ENCODE measurements at places on chromosomes 7 and 10. TPM values are rescaled to one million over a fixed set of nuclear protein-coding genes. Genes with fewer than 3 reads are reported as not detected.

DNA sequence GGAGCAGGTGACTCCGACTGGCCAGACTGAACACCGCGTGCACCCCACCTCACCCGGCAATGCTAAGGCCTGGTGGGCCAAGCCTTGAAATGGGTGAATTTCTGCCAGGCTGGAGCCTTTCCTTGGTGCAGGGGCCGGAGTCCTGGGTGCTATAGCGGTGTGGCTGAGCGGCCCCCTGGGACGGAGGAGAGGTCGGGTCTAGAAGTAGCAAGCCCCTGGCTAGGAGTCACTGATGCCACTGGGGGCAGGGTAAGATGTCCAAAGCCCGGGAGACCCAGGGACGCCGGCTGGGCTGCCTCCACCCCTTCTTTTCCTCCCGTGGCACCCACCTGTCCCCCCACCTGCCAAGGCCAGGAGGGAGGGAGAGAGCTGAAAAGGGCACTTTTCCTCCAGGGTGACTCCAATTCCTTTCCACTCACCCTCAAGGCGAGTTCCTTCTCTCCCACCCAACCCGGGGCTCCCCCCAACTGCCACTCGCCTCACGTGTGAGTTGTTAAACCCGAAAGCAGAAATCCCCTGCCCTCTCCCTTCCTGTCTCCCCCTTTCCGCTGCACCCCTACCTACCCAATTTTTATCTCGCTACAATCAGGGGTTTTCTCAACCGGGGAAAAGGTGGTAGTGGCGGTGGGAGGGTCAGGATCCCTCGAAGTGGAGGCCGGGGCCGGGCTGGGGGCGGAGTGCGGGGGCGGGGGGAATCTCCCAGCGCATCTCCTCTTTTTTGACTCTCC, 6.0 kb upstream of the GATA3 start:
- DNase-seq: no peak

DNA sequence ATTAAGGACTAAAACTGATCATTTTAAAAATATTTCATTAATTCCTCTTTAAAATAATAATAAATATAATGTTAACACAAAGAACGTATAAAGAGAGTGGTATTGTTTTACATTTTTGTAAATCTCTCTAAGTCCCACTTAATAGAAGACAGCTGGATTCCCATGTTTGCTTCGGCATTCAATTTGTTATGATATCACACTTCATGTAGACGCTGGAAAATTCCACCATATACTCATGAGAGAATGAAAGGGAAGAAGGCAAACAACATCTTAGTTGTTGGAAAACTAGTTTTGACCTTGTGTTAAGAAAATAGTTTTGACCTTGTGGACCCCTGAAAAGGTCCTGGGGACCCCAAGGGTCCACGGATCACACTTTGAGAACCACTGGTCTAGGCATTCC, 85.3 kb upstream of the MGMT start:
- DNase-seq: no peak

- DNase-seq: no peak
These were observed 112.0 kb upstream of the C7orf33 start for GRCh38 chr7:148478551-148478950.

DNA sequence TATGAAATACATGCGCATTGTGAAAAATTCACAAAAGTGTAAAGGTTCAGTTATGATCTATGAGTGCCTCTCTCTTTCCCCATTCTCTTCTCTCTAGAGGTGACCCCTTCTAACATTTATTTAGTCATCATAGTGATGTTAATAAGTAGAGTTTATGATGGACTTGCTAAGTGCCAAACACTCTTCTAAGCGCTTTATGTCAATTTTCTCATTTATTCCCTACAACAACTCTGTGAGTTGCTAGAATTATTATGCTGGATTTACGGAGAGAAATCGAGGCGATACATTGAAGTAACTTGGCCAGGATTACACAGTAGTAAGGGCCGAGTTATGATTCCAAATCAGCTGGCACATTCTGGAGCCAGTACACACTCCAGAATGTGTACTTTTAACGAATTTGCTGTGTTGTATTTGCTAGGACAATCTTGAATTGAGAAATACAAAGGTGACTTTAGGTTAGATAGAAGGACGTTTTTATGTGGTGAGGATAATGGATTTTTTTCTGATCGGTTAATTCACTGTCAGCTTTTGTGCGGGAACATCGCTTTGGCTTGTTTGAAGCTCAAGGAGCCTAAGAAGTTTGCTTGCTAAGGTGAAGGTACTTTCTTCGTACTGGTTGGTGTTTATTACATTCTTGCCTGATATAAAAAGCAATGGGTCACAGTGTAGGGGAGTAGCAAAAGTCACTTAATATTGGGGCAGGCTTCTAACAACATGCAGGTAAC, 1.4 kb downstream of the ATRNL1 start:
- DNase-seq: no peak

- no peak for DNase-seq
These were observed 165.6 kb upstream of the ASAH2 start for GRCh38 chr10:50416881-50417280.

DNA sequence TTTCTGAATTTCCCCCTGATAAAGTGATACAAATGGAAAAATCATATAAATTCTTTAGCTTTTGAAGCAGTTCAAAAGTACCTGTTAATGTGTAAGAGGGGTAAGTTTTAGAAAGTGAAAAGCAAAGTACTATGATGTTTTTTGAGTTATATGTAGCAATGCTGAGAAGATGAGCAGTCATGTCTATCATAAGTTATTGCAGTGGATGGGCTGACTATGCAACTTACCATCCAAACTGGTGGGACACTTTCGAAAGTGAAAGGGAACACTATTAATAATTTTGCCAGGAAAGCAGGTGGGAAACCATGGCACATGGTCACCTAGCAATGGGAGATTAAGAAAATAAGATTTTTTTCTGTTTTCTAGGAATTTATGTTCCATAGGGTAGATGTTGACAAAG, 4.1 kb downstream of the MINPP1 start:
- no peak for DNase-seq

- no peak for DNase-seq
These were observed 2.9 kb downstream of the HABP2 start for GRCh38 chr10:113555751-113556150.

DNA sequence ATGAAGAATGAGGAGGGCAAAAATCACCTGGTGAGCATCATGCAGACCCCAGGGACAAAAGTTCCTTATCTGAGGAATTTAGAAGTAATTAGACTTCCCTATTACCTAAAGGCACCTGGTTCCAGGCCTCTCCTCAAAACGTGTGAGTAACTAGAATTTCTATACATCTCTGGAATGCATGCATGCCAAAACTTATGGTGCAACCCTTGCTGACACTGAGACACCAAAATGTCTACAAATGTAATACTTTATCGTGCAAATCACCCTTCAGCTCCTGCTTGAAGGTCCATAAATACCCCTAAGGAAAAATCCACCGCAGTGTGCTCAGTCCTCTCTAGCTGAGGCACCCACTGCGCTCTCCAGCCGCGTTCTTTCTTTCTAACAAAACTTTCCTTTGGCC, 84.2 kb downstream of the PAXIP1 start:
- DNase-seq: no peak

Gene TYW1
- 17.9 TPM for total RNA-seq

Gene SEMA3E
- 2.2 TPM for total RNA-seq

- no peak for DNase-seq
These were observed 693.9 kb downstream of the REEP3 start for GRCh38 chr10:64215088-64215487.

GRCh38 chr10:22723783-22724182, 9.4 kb upstream of the PIP4K2A start:
- no peak for DNase-seq

- DNase-seq: no peak
These were observed 22.1 kb upstream of the LMOD2 start for GRCh38 chr7:123633553-123633952.
